ENCODE measurements at places on chromosomes 5 and 9. TPM values are rescaled to one million over a fixed set of nuclear protein-coding genes. Genes with fewer than 3 reads are reported as not detected.

LVRN gene
- total RNA-seq: under 0.01 TPM

SPINK7 gene
- total RNA-seq: not detected

FOXI1 gene
- total RNA-seq: 0.10 TPM

RANBP17 gene
- 6.2 TPM for total RNA-seq

COX7C gene
- 309 TPM for total RNA-seq

All from mononuclear cell (primary cell).